ENCODE measurements at places on chromosomes 2 and 18. TPM values are rescaled to one million over a fixed set of nuclear protein-coding genes. Genes with fewer than 3 reads are reported as not detected.

Gene UGT1A10
- not detected for total RNA-seq

Gene LAMA1
- total RNA-seq: not detected

Gene NRBP1
- 98.0 TPM for total RNA-seq

DNA sequence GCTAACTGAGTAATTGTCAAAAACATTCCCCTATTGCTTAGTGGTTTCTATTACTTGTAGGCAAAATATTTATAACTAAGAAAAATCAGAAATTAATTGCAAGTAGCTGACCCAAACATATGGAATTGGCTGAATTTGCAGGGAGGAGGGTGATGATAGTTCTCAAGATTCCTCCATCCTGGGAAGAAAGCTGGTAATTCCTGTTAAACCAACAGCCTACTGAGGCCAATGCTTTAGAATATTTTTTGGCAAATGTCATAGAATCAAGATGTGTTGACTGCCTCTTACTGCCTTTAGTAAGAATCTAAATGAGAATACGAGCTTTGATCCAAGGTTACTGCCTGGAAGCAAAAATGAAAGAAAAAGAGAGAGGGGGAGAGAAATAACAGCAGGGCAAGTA is 120.0 kb downstream of the COL6A3 start:
- no peak for DNase-seq
- no peak overlapping the region for H3K27ac ChIP-seq
- H3K27me3 ChIP-seq: peaks cover 18% of the 10 kb centered on the region
- peaks cover 4% of the 10 kb centered on the region for H3K4me1 ChIP-seq
- H3K36me3 ChIP-seq: no peaks in the 10 kb centered on the region

GRCh38 chr18:79258447-79258846 is 137.3 kb upstream of the NFATC1 start:
- H3K27ac ChIP-seq: no peak overlapping the region
- no peaks in the 10 kb centered on the region for H3K36me3 ChIP-seq
- H3K27me3 ChIP-seq: no peaks in the 10 kb centered on the region
- no peaks in the 10 kb centered on the region for H3K4me1 ChIP-seq
- no peak overlapping the region for H3K4me3 ChIP-seq
- DNase-seq: no peak

All from activated T-helper 2 cell treated with anti-CD3 and anti-CD28 coated beads, Interferon-gamma antibody, Interleukin-2, Interleukin-4, amounts not matched to agents 10 μg/mL and 5 μg/mL and 100 μg/mL, durations not matched to agents 14 hours and 24 hours and 36 hours (primary cell).